ENCODE measurements at places on chromosomes 2 and 18.

GRCh38 chr2:182726473-182726872 lies 10.4 kb downstream of the DNAJC10 start:
- DNase-seq, result no peak

DNA sequence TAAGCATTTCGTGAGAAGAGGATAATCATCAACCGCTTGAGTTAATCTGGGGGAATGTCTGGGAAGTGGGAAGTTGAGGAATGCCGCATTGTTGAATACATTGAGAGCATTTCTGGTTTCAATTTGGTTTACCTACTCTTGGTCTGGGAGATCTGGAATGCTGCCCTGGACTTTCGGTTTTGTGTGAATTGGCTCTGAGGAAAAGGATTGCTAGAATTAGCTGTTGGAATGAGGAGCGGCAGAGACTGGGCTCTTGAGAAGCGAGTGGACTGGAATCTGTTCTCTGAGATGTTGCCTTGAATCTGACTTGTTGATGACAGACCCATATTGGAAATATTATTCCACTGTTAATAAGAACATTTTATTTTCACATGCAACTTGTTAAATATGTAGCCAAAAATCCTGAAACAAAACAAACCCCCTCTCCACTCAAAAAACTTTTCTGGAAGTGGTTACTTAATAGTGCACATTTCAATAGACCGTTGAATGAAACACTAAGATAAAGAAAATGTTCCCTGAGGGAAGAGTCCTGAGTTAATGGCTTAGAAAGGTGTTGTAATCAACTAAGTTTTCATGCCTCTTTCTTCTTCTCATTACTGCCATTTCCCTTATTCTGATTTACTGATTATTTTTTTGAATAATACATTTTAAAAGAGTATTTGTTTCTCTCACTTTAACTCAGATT lies 50.8 kb downstream of the PTPRM start:
- no peak for DNase-seq

DNA sequence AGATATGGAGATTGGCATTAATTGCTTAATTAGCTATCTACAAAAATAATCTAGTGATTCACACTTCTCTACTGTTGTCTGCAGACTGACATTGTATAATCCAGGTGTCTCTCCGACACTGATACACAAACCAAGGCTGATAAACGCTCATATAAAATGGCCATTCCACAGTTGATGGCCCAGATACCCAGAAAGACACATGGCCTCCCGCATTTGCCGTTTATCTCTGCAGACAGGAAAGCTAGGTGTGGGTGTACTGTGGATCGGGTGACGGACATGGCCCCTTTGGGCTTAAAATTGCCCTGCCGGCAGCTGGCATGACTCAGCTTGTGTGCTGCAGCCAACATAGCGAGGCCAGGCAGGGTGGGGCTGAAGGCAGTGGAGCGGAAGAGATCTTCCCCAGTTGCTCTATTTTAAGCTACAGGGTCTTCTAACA lies 18.5 kb downstream of the PMAIP1 start:
- DNase-seq, result no peak

DNA sequence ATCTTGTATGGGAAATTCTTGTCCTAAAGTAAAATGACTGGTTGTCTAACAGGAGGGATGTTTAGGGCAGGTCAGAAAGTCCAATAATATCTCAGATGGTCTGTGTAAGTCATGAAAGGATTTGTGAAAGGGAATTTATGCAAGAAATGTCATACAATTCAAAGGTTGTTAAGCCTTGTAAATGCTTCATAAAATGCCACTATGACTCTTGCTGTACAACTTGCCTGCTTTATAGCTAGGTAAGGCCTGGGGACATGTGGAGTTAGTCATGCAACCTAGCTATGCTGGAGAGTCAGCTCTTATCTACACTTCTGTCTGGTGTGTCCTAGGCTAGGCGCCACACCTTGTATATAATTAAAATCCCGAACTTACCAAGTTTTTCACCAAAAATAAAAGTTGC lies 36.9 kb upstream of the VWA3B start:
- DNase-seq, result no peak

GRCh38 chr18:46054956-46055837 lies 16.9 kb downstream of the PSTPIP2 start:
- DNase-seq, result no peak

GRCh38 chr2:214135966-214136365 lies 274.9 kb upstream of the VWC2L start:
- no peak for DNase-seq

GRCh38 chr2:110679865-110680264 lies 2.0 kb upstream of the BUB1 start:
- DNase-seq, result no peak

DNA sequence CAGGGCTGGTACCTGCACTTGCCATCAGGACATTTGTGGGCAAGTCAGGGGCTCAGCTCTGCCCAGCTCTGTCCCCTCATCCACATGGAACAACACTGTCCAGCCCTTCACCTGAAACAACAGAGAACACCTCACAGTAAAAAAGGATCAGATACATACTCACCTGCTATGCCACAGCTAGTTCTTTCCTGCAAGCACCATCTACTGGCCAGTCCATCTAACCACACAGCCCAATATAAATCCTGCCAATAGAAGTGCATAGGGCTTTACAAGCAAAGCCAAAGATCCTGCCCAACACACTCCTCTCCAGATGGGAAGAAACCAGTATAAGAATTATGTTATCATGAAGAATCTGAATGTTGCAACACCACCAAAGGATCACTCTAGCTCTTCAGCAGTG lies 52.2 kb upstream of the GALNT13 start:
- no peak for DNase-seq

Data from stimulated activated CD8-positive, alpha-beta memory T cell treated with anti-CD3 and anti-CD28 coated beads, Interleukin-7, amount 100 ng/mL, for 1 hour (primary cell).